ENCODE measurements at places on chromosomes 13 and 19. TPM values are rescaled to one million over a fixed set of nuclear protein-coding genes. Genes with fewer than 3 reads are reported as not detected.

ZNF816 gene
- polyA plus RNA-seq: 1.3 TPM

ZNF888 gene
- polyA plus RNA-seq: 1.3 TPM

ZNF784 gene
- 8.5 TPM for polyA plus RNA-seq

GFY gene
- 0.12 TPM for polyA plus RNA-seq

ZBTB32 gene
- not detected for polyA plus RNA-seq

ZNF808 gene
- 11.7 TPM for polyA plus RNA-seq

NLRP5 gene
- not detected for polyA plus RNA-seq

CYP4F8 gene
- polyA plus RNA-seq: not detected

ZNF844 gene
- 3.6 TPM for polyA plus RNA-seq

KLHL1 gene
- not detected for polyA plus RNA-seq

ERICH4 gene
- polyA plus RNA-seq: not detected

DGKH gene
- polyA plus RNA-seq: 1.8 TPM

ZSCAN4 gene
- polyA plus RNA-seq: 0.03 TPM

MEIS3 gene
- polyA plus RNA-seq: 3.7 TPM

UPK1A gene
- polyA plus RNA-seq: not detected

ZSCAN18 gene
- 41.9 TPM for polyA plus RNA-seq

NMRK2 gene
- 1,244 TPM for polyA plus RNA-seq

MAST1 gene
- 0.37 TPM for polyA plus RNA-seq

OLFM4 gene
- 1.0 TPM for polyA plus RNA-seq

MCEMP1 gene
- polyA plus RNA-seq: 0.34 TPM

ZNF726 gene
- 0.24 TPM for polyA plus RNA-seq

IZUMO1 gene
- polyA plus RNA-seq: 0.53 TPM

TGFBR3L gene
- polyA plus RNA-seq: 3.5 TPM

POMP gene
- polyA plus RNA-seq: 149 TPM

OR4F17 gene
- not detected for polyA plus RNA-seq

DNASE2 gene
- polyA plus RNA-seq: 31.7 TPM

SLC10A2 gene
- not detected for polyA plus RNA-seq

IL4I1 gene
- not detected for polyA plus RNA-seq

ZNF227 gene
- 5.9 TPM for polyA plus RNA-seq

CGB2 gene
- polyA plus RNA-seq: not detected

ERVV-1 gene
- 0.06 TPM for polyA plus RNA-seq

ZNF836 gene
- 4.7 TPM for polyA plus RNA-seq

SMIM44 gene
- polyA plus RNA-seq: not detected

ZNF177 gene
- polyA plus RNA-seq: 1.8 TPM
